ENCODE measurements at places on chromosomes 2 and 18.
A peak's percentile ranks its signal among the peaks of the same experiment; 100 is the strongest.

DNA sequence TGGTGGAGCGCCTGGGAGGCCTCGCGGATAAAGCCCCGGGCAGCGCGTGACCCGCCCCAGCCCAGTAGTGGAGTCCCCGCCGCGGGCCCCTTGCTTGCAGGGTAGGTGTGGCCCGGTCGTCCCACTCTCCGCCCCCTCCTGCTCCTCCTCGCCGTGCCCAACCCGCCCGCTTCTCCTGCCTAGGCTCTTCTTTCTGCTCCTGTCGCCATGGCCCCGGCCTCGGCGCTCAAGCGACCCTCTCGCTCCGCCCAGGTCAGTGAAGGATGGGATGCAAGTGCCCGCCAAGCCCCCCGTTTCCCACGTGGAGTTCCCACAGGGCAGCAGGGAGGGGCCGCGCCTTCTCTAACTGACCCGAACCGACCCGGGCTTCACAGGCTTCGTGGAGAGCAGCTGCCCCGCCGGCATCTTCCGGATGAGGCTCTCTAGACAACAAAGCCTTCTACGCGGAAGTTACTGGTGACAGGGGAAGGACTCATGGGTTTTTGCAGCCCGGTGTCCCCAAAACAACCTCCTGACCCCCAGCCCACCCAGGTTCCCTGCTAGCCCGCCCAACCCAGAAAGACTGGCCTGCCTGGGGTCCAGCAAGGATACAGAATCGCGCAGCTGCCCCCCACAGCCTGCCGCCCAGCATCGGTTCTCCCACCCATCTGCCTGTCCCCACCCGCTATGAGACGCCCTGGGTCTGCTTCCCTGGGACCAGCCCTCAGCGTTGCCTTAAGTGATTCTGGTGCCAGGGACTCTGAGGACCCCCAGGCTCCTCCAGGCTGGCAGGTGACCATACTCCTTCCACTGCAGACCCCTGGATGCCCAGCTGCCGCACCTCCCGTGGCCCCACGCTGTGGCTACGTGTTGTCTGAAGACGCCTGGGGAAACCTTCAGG lies 32.8 kb downstream of the TTC32 start:
- DNase-seq, result no peak

DNA sequence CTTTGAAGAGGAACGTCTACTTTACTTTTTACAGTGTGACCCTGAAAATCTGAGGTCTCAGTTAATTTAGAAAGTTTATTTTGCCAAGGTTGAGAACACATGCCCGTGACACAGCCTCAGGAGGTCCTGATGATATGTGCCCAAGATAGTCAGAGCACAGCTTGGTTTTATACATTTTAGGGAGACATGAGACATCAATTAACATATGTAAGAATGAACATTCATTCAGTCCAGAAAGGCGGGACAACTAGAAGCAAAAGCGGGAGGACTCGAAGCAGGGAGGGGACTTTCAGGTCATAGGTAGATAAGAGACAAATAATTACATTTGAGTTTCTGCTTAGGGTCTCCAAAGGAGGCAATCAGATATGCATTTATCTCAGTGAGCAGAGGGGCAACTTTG lies 23.7 kb downstream of the ELMOD3 start:
- DNase-seq, result no peak

DNA sequence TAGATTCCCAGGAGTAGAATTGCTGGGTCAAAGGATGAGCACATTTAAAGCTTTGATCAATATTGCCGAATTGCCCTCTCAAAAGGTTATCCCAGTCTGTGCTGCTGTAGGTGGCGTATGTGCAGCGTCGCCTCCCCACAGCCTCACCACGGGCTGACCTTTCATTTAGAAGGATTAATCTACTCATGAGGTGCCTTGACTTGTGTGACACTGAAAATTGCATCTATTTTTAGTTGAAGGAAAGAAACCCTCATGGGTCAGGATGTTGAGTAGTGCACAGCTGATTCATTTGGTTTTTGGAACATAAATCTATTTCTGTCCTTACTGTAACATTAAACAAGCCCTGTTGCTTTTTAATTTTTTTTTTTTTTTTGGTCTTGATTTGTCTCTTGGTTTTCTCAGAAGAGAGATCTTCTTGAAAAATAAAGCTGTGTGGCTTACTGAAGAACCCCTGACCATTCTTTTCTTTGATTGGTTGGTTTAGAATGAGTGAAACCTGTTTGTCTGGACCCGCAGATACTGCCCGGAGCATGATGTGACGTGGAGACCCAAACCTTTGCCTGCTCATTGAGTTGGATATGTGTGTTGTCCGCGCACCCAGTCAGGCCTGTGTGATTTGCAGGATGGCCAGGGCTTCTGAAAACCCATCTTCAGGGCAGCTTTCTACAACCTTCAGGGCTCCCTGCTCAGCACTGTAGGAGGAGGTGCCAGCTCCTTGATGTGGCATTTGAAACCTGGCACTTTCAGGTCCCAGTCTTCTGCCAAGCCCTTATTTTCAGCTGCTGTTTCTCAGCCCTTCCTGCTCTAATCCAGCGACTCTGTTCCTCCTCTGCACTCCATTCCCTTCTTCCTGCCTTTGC lies 61.0 kb downstream of the LPIN1 start:
- DNase-seq, result no peak

DNA sequence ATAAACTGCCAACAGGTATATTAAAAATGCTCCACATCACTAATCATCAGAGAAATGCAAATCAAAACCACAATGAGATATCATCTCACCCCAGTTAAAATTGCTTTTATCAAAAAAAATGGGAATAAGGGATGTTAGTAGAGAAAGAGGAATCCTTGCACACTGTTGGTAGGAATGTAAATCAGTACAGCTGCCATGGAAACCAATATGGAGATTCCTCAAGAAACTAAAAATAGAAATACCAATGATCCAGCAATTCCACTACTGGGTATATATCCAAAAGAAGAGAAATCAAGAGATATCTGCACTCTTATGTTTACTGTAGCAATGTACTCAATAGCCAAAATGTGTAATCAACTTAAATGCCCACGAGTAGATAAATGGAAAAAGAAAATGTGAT lies 40.6 kb downstream of the ZRANB3 start:
- no peak for DNase-seq

- DNase-seq, result no peak
These were observed 24.1 kb downstream of the ELP2 start for GRCh38 chr18:36153771-36154170.

DNA sequence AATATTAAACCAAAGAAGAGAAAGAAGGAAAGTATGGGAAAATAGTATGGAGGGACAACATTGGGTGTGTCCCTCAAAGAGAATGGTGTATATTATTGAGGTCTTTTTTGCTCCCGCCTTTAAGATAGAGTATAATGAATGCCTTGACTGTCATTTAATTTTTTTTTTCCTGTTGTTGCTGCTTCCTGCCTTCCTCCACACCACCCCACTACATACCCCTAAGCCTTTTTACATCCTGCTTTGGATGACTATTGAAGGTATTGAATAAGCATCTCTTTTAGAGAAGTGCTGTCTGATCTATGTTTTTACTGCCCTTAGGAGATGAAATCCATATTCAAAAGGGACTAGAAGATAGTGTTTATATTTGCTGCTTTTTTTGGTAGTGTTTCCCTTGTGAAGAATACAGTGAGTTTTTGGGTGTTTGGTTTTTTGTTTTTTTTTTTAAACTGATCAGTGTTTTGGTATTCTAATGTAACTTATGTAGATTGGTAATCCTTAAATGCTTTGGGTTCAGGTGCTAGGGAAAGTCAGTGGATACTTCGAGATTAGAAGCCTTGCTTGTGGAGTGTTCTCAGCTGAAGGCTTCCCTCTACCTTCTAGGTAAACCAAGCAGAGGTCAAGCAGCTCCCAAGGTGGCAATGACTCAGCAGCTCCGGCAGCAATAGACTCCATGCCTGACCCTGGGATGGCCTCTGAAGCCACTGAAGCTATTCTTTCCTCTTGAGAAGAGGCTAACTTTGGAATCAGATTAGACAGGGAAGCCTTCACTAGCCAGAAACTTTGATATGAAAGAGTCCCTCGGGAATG lies 5.0 kb downstream of the FZD7 start:
- DNase-seq, result no peak

GRCh38 chr18:11147371-11147951 lies 1.9 kb downstream of the PIEZO2 start:
- no peak for DNase-seq

GRCh38 chr18:62486290-62486964 lies 36.4 kb upstream of the ZCCHC2 start:
- DNase-seq, result peak; percentile 68

GRCh38 chr2:26074676-26075075 lies 40.8 kb downstream of the RAB10 start:
- DNase-seq, result no peak

GRCh38 chr2:162315938-162316337 lies 2.5 kb downstream of the IFIH1 start:
- DNase-seq, result no peak

DNA sequence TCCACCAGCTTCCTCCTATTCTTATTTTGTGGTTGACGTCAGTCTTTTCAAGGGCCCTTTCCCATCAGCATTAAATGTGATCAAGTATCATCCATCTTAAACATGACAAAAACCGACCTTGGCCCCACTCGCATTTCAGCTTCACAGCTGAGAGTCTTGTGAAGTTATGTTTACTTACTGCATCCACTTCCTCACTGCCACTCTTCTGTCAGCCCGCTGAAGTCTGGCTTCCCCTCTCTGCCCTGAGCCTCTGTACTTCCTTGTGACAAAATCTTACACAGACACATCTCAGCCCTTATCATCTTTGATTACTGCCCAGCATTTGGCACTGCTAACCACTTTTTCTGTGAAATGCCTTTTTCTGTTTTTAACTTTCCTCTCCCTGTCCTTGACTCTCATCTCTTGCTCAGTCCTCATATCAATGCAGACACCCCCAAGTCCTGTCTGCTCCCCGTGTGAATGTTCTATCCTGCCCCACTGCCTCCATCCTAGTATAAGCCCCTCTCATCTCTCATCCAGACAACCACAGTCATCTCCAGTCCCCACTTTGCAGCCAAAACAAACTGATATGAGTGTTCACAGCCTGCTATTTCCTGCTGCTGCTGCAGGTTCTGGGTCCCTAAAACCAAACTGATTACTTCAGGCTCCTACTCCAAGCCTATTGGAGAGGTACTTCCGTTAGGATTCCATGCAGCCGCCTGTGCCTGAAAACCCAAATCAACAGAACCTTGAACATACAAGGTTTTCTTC lies 31.4 kb downstream of the FOSL2 start:
- no peak for DNase-seq

DNA sequence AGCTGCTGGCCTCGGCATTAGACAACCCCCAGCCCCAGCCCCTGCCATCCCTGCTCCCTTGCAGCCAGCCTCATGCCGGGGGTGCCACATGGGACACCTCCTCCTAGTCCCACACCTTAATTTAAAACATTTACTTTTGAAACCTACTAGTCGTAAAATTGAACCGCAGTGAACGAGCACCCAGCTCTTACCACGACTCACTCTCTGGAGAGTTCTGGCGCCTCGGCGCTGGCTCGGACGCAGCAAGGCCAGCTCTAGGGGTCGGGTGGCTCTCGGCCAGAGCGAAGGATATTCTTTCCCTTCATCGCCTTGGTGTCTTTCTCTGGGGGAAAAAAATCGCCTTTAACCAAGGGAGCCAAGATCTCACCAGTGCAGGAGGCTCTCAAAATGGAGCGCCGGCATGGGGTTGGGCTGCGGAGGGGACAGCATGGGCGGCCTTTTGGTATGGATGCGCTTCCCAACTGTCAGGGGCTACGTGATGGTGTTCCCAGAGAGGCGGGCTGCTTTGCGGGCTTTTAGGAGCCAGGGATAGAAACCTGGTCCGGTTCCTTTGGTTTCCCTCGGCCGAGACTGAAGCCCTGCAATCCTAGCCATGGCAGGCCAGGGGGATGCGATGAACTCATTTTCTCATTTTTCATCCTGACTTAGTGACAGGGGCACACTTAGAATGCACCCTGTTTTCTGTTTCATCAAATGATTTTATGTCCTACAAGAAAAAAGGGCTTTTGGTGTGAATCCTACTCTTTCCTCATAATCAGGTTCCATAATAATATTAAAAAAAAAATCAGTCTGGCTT lies 2.0 kb downstream of the HPCAL1 start:
- DNase-seq, result no peak

GRCh38 chr2:119290859-119291587 lies 67.4 kb downstream of the STEAP3 start:
- peak; percentile 24 for DNase-seq

GRCh38 chr2:164369366-164369765 lies 251.9 kb downstream of the GRB14 start:
- no peak for DNase-seq

DNA sequence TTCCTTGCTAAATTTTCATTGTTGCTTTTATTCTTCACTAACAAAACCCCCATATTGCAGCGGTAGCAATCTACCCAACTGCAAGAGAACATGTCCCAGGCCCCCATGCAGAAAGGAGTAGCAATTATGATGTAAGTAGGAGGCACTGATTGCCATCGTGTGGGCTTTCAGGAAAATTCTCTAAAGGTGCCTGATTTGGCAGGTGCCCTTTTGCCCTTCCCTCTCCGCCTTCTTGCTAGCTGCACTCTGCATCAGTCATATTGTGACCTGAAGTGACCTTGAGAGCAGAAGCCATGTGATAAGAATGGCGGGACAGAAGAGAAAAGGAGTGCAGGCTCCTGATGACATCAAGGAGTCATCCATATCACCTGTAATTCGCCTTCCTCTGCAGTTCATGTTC lies 112.1 kb downstream of the NCKAP5 start:
- DNase-seq, result no peak

- DNase-seq, result no peak
These were observed 370.7 kb upstream of the MEX3C start for GRCh38 chr18:51568151-51568550.

GRCh38 chr2:25684577-25685473 lies 11.4 kb upstream of the DTNB start:
- no peak for DNase-seq

- no peak for DNase-seq
These were observed 33.6 kb downstream of the APCDD1 start for GRCh38 chr18:10488017-10488416.

- DNase-seq, result no peak
These were observed 288.1 kb upstream of the UBE2E3 start for GRCh38 chr2:180692322-180692721.

DNA sequence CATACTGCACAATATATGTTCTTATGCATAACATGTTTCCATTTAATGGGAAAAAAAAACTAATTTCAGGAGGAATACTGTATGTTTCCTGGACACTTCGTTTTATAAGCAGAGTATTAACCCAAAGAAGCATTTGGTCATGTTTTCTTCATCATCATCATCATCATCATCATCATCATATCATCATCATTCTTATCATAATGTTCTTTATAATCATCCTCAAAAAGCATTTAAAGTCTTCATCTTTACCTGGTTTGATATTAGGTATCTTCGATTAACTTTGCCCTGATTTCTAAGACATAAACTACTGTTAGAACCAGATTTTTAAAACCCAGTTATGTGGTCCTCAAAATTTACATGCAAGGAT lies 47.9 kb downstream of the ZEB2 start:
- no peak for DNase-seq

- DNase-seq, result no peak
These were observed 10.9 kb downstream of the GNLY start for GRCh38 chr2:85704800-85705679.

DNA sequence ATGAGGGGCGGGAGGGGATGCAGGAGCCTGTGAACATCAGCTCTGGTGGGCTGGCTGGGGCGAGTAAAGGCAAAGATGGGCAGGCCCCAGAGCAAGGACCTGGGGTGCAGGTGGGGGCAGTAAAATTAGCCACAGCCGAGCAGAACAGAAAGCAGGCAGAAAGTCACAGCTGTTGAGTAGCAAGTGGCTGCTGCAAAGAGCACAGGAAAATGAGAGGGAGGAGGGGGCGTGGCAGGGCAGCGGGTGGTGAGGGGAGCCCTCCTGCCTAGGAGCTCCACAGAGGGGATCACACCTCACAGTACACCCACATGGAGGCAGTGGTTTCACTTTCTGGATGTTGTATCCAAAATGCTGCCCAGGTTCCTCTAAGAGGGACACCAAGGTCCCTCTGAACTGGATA lies 79.6 kb downstream of the LBH start:
- no peak for DNase-seq
